Suppressor macrophage treated with lipopolysaccharide for 1 hour (primary cell): ENCODE measurements at places on chromosomes 7 and 10.

DNA sequence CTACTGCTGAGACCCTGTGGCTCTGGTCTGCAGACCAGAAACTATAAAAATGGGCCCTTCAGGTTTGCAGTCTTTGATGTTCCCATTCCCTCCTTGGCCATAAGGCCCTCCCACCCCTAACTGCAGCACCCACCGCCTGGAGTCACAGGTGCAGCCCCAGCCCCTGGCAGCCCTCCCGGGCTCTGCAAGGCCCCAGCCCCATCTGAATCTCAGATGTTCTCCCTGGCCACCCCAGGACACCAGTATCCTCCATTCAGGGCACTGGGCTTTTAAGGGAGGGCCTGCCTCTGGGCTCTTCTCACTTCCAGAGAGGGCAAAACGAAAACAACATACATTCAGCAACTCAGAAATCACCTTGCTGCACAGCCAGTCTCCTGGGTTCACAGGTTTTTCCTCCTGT lies 107.7 kb upstream of the RET start:
- no peak for DNase-seq

DNA sequence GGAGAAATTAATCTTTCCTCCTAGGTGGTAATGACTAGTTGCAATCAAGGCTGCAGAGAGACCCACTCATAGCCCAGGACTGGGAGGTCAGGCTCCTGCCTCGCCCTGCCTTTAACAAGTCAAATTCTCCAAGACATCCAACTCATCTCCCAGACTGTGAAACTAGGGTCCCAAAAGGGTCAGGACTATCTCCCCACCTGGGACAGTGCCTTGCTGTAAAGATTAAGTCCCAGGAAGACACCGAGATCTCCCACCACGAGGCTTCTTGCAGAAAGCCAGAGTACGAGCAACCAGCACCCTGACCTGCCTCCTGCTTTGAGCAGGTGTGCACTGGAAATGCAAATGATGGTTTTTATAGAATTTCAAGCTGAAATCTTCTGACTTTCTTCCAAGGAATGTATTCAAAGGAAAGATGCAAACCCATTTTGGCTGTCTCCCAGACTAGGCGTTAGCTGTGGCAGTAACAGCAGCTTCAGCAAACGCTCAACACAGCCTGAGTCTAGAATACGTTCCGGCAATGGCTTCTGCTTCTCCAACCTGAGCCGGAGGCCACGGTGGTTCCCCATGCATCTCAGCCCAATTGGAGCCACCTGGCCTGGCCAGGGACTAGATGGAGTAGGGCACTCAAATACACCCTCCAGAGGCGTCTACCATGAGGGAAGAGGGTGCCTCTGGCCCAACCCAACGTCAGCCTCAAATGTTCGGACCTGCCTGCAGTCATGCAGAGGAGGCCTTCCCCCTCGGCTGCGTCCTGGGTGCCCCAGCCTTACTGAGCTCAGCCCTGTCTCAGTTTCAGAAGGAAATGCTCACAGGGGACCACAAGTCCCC lies 170.4 kb downstream of the PRKAG2 start:
- no peak for DNase-seq

DNA sequence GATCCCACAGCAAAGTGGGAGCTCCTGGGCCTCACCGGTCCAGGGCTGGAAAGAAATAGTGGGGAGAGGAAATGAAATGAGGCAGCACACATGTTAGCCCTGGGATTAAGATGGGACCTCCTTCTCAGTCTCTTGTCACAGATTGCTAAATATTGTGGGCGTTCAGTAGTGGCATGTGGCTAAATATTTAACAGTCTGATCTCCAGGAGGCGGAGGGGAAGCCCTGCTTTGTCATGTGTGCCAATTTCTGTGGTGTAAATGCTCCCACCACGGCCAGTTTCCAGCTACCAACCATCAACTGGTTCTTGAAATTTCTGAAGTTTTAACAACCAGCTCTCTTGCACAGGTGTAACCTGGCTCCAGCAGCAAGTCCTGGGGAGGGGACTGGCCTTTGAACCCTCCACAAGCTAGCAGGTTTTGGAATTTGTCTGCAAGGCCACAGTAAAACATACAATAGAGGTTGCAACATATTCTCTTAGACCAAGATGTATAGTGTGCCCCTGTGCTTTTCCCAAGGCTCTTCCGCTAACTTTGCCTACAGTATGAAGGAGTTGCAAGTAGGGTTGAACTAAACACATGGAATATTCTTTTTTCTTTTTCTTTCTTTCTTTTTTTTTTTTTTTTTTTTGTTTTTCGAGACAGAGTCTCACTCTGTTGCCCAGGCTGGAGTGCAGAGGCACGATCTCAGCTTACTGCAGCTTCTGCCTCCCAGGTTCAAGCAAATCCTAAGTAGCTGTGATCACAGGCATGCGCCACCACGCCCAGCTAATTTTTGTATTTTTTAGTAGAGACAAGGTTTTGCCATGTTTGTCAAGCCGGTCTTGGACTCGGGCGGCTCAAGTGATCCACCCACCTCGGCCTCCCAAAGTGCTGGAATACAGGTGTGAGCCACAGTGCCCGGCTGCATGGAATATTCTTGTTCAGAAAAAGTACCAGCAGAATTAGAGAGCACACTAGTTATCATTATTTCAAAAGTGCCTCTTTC lies 103.1 kb upstream of the PCBD1 start:
- peak; percentile 47 for DNase-seq

GRCh38 chr10:121736315-121737130 lies 138.3 kb upstream of the FGFR2 start:
- DNase-seq: no peak

DNA sequence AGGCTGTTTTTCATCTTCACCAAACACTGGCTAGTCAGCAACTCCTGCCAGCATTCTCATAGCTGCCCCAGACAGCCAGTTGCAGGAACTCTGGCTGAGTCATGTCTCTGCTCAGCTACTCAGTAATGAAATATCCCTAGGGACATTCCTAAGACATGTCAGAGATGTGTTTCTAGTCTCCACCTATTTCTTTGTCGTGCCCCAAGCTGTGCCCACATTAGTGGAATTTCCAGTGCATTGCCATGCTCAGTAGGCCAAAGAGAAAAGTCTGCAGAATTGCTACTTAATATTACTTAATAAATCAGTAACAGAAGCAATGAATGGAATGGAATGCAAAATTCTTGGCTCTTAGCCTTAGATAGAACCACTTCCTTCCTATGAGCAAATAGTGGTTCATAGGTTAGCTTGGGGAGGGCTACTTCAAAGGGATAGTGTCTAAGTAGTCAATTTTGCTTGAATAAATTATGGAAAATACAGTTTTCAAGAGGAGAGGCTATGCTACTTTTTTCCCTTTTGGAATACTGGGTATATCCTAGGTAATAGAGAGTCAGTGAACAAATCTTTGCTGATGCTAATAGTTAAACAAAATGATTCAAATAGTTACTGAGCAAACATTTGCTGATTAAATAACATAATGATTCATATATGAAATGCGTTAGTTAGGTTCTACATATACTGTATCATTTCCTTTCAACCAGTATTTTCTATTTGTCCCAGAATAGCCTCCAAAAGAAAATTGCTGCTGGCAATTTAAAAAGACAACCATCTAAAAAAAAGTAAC lies 23.6 kb upstream of the SEMA3C start:
- DNase-seq: peak; percentile 98

DNA sequence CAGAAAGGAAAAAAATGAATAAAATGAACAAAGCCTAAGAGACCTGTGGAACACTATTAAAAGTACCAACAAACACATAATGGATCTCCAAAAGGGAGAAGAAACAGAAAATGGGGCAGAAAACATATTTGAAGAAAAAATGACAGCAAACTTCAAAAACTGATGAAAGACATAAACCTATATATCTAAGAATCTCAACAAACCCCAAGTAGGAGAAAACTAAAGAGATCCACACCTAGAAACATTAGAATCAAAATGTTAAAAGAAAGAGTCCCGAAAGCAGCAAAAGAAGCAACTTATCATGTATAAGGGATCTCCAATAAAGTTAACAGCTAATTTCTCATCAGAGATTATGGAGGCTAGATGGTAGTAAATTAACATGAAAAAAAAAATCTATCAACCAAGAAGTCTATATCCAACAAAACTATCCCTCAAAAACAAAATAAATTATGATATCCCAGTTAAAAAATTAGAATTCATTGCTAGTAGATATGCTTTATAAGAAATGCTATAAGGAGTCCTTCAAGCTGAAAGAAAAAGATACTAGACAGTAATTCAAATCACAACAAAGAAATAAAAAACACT lies 68.0 kb downstream of the DNAJC1 start:
- no peak for DNase-seq

DNA sequence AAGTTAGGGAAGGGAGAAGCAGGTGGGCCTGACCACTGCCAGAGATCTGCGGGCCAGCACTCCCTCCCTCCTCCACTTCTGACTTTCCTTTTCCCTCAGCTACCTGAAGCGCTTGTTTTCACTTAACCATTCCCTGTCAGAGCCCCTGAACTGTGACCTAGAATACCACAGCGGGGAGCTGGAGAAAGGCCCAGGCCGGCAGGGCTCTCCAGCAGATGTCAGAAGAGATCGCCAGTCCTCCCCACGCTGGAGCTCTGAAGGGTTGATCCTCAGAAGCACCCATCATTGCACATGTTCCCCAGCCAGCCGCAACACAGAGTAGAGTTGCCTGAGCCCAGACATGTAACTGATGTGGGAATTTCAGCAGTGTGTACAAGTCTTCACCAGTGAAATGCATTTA lies 44.4 kb upstream of the GAD2 start:
- DNase-seq: no peak

GRCh38 chr7:94417901-94418300 lies 23.2 kb downstream of the COL1A2 start:
- no peak for DNase-seq

GRCh38 chr10:97117372-97117771 lies 68.4 kb downstream of the SLIT1 start:
- peak; percentile 30 for DNase-seq

- no peak for DNase-seq
Observed at GRCh38 chr7:144857463-144857862, 21.6 kb upstream of the TPK1 start.
